ENCODE measurements at places on chromosomes 4 and X.
A peak's percentile ranks its signal among the peaks of the same experiment; 100 is the strongest.

DNA sequence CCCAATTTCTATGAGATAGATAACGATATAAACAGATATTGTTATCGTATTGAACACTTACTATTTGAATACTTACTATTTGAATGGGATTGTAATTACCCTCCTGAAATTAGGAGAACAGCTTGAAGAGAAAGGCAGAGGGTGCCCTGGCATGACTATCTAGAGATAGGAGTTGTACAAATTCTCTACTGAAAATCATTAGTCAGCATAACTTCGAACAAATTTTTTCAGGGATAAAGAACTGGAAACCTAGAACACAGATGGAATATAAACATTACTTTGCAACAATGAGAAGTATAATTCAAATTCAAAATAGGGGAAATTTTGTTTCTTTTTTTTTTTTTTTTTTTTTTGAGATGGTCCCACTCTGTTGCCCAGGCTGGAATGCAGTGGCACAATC lies 1096.8 kb downstream of the C4orf33 start:
- DNase-seq = no peak

DNA sequence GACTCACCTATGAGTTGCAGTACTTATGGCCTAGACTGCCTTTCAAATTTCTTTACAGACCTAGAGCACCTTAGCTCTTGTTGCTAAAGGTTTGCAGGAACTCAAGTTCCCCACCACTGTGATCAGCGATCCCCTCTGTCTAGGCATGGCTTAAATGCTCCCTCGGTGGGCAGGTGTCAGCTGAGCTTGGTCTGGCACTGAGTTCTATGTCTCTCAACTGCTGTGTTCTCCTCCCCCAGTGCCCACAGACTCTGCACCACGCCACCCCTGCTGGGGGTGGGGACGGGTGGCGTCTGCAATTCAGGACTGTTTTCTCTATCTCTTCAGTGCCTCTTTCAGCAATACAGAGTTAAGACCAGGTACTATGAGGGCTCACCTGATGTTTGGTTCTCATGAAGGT lies 30.5 kb downstream of the TMEM271 start:
- no peak for DNase-seq

DNA sequence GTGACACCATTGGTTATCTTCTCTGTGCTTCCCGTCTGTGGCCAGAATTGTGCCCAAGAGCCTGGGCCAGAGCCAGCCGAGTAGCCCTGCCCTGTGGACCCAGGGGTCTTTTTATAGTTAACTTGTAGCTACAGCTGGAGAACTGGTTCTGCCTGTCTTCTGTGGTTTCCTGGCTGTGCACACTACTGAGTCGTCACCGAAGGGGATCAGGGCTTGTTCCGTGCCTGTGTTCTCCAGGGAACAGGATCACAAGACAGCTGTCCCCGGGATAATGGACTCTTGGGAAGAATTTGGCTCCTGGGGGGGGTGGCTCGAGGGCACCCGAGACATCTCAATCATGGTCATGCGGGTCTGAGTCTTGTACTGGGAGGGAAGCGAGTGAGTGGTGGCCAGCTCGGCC lies 22.1 kb upstream of the OPN1LW start:
- DNase-seq = peak; percentile 16

GRCh38 chr4:53313510-53313909 lies 52.4 kb downstream of the SCFD2 start:
- DNase-seq = peak; percentile 38

- no peak for DNase-seq
Observed at GRCh38 chrX:519741-520140, 110.8 kb upstream of the SHOX start.

DNA sequence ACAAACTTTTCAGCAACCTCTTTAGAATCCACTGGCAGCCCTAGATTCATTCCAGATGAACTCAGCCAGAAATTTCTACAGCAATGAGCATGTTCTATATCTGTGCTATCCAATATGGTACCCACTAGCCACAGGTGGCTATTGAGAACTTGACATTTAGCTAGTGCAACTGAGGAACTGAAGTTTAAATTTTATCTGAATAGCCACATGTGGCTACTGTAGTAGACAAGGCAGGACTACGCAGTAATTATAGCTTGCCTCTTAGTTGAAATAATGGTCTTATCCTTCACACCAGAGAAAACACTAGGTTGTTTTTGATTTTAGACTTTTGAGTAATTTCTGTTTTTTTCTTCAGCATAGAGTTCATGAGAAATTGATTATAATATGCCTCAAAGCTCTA lies 2.6 kb upstream of the TCEANC start:
- no peak for DNase-seq

DNA sequence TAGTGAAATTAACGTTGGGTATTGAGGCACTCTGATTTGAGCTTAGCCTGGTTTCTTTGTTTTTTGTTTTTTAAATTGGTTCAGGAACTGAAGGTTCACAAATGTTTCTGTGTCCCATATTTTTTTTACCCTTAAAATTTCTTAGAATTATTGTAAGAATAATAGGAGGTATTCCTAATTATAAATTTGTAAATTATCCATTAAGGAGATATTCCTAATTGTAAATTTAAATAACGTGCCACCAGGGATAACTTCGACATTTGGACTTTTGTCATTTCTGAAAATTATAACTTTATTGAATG lies 1.2 kb downstream of the WWC2 start:
- DNase-seq = no peak

DNA sequence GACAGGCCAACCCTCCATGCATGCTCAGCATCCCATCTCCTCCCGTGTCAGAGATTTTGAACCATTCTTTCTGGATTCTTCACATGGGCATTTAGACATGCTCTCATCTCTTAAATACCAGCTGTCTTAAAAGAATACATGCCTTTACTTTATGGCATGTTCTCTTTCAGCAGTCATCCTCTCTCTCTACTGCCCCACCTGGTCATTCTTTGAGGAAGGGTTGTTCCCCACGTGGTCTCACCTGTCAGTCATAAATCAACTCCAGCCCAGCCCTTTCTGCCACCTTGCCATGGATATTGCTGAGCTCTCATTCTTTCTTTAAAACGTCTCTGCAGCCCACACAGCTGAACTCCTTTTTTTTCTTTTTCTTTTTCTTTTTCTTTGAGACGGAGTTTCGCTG lies 111.3 kb downstream of the ARHGAP10 start:
- DNase-seq = no peak

DNA sequence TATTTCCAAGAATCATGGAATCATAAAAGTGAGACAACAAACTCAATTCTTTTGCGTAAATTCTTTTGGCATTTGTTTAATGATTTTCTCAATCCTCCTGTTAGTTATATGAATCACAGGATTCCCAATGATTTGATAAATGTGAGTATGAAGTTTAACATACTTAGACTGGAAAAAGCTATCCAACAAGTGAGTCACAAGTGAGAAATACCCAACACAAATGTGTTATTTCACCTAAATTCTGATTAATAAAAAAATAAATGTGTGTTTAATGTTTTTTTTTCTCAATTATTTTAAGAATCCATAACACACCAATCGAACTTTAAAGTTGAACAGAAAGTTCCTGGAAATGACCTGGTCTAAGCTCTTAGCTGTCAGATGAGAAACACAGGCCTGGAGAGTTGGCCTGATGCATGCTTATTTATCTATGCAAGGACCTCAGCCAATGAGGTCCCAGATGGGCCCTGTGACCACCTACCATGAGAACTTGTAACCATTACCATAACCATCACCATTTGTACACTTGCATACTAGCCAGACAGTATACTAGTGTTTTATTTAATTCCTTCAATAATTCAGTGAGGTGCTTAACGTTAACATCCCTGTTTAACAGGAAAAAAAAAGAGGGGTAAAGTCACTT lies 386.7 kb downstream of the SPRY1 start:
- DNase-seq = peak; percentile 17

DNA sequence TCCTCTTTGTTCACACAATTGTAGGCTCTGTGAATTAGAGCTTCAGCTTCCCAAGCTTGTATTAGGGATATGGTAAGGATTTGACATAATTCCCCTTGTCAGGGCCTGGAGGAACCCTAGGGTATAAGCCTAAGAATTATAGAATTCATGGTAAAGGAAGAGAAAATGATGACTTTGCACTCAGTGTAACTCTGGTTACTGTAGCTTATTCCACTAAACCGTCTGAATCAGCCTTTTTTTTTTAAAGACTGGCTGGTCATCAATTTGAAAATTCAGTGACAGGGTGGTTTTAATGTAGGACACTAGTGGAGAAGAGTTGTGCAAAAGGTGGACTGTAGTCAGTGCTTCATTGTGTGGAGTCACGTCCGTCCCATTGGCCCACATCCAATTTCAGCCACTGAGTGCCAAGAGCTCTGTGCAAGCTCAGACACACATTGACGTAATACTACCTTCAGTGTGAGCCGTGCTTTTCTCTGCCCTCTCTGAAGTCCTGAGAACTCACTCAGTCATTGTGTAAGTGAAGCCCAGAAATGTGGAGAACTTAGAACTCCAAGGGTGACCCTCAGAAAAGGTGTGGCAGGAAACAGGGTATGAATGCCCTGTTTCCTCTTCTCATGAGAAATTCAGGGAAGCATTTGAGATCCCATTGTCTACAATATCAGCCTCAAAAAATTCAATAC lies 449.8 kb downstream of the C4orf33 start:
- DNase-seq = peak; percentile 56

DNA sequence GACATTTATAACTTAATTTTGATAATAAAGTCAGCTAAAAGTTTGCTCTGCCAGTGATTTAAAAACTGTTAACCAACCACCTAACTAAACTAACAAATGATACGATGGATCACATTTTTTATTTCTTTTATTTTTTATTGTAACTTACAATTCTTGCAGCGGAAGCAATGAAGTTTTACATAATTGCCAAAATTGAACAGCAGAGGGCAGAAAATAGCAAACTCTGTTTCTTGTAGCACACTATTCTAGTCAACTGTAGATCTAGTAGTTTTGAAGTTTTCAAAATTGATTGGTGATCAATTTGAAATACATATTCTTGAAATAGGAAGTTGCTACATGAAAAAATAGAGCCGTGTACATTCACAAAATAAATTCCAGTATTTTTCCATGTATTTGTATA lies 2.8 kb upstream of the GRIA2 start:
- peak; percentile 54 for DNase-seq

- DNase-seq = peak; percentile 61
Observed at GRCh38 chr4:148017801-148018200, 285.9 kb downstream of the ARHGAP10 start.

- DNase-seq = no peak
Observed at GRCh38 chrX:997631-998137, 214.8 kb downstream of the CRLF2 start.

DNA sequence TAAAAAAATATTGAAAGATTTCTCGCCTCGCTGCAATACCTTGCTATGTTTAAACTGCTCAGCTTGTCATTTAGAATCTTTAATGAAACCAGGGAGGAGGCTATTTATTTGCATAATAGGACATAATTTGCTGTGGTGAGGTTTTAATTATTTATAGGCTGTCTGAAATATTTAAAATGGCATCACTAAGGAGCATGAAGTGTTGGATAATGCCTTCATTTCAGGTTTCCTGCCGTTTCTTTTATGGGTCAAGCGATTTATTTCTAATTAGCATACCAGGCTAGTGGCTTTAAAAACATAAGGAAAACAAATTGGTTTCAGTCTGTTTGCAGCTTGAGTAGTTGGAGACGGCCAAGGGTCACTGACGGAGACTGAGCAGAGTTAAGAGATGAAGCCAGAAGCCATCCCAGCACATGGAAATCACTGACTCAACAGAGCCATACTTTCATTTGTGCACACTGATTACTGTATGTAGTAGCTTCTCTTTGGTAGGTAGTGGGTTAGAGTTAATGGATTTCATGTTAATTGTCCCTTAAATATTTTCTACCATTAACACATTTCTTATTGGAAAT lies 1962.4 kb upstream of the TENM3 start:
- peak; percentile 13 for DNase-seq

- DNase-seq = no peak
Observed at GRCh38 chr4:11598591-11598990, 169.9 kb upstream of the HS3ST1 start.

DNA sequence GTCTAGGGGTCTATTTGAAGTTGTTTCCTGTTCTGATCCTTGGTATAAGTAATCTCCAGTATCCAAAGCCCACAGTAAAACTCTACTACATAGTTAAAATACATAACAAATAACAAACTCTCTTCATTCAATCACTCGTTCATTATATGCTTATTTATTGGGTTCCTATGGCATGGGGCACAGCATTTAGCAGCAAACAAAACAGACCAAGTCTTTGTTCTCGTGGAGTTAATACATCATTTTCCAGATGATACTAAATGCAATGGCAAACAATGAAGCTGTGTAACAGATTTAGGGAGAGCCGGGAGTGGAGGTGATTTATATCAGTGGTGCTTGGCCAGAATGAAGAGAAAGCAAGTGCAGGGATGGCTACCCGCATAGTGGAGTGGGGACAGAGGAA lies 36.6 kb upstream of the SPARCL1 start:
- no peak for DNase-seq

- DNase-seq = no peak
Observed at GRCh38 chr4:36072529-36072928, 171.8 kb downstream of the ARAP2 start.

DNA sequence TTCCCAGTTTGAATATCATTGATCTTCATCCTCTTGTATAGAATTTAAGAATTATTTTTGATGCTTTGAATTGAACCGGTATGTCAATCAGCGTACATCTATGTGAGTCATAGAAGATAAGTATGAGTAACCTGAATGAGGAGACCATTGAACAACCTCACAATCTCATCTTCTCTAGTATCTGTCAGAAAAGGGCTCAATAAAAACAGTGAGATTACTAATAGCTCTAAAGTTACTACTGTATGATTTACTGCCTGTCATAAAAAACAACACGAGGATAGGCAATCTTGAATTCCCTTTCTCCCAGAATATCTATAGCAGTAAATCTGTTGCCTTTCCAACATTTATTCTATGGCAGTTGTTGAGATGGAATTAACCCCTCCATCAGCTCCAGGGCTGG lies 36.1 kb downstream of the PHOX2B start:
- DNase-seq = no peak

DNA sequence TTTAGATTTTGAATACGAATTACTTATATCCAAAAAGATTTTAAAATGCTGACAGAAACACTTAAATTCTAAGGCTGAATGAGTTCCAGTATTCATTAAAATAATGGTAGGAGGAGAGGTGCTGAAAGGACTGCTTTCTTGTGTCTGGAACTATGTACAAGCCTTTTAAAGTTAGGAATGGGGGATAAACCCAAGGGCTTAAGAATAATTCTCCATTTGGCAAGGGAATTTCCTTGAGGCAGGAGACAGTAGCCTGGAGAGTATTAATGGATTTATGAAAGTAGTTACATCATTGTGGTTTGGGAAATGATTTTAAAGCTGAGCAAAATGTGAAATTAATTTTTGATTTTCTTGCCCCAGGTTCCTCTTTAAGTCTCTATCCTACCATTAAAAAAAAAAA lies 266.5 kb upstream of the KCNIP4 start:
- peak; percentile 7 for DNase-seq

- DNase-seq = no peak
Observed at GRCh38 chr4:36081185-36081584, 163.1 kb downstream of the ARAP2 start.

- DNase-seq = no peak
Observed at GRCh38 chrX:5907207-5907606, 321.5 kb downstream of the NLGN4X start.

GRCh38 chrX:69163936-69164741 lies 1.1 kb downstream of the PJA1 start:
- peak; percentile 69 for DNase-seq

Data from tongue (tissue), 3 donors.